ENCODE measurements at places on chromosomes 16 and 17.

DNA sequence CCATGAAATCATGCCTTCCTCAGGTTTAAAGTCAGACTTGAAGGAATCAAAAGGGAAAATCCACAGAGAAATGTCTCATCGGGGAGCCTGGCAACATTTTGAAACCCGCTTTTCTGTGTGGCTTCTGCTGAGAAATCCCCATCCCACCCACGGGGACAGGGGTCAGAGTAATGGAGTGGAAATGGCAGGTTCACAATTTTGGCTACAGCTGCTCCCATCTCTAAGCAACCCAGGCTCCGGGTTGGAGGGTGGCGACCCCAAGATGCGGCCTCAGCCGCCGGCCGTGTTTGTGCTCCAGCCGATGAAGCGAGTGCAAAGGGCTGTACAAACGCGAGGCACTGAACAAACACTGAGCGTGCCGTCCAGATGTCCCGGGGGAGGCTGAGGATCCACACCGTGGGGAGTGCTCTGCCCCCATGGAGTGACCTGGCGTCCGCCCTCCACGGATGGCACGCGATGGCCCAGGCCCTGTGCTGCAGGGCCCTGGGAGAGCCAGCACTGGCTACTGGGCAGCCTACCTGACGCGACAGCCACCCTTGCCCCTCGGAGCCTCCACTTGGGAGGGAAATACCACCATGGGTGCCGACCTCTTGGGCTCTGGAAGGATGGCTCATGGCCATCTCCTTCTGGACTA, 22.2 kb downstream of the SLC43A2 start:
- no peak for DNase-seq

GRCh38 chr17:72334205-72334604, 213.4 kb downstream of the SOX9 start:
- no peak for DNase-seq

GRCh38 chr16:16018705-16019104, 69.3 kb downstream of the ABCC1 start:
- DNase-seq: no peak

DNA sequence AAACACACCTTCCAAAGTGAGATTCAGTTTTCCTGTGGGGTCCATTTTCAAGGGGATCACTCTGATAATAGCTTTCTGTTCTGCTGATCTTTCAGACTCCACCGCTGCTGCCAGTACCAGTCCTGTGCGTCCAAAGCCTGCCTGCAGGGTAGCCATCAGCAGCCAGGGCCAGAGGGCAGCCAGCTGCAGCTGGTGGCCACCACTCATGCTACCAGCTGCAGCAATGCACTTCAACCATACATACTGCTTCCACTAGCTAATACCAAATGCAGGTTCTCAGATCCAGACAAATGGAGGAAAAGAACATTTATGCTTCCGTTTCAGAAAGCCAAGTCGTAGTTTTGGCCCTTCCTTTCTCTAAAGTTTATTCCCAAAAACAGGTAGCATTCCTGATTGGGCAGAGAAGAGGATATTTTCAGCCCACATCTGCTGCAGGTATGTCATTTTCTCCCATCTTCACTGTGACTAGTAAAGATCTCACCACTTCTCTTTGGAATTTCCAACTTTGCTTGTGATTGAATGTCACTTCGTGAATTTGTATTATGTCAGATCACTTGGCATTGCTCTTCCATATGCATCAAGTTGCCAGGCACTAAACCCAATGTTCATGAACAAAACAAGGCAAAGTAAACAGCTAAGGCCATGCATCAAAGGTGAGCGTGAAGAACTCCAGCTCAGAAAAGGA, 1.8 kb downstream of the RNF43 start:
- no peak for DNase-seq

GRCh38 chr16:71626858-71627213, 852 bp downstream of the MARVELD3 start:
- DNase-seq: no peak

GRCh38 chr16:68776821-68777485, 39.9 kb downstream of the CDH1 start:
- no peak for DNase-seq

GRCh38 chr16:50940275-50940854, 198.5 kb downstream of the CYLD start:
- DNase-seq: peak; percentile 44

DNA sequence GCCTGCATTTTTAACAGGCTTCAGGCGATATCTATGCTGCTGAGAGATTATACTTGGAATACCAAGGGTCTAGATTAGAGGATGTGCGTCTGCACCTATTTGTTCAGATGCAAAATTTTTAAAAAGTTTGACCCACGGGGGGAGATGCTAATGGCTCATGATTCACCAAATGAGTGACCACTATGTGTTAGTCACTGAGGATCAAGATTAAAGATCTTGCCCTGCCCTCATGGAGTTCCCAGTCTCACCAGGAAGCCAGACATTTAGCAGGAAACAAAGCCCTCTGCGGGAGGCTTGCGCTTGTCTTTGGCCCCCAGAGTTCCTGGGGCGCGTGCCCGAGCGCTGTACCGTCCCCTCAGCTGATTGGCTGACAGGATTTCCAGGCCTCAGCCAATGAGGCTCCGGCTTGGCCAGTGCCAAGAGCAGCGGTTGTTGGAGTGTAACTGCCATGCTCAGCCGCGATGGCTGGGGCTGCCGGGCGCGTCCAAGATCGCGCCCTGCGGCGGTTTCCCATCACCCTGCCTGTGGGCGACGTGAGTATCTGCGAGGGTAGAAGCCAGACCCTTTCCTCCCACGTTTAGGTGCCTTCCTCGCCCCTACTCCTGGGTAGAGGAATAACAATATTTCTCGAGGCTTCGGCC, 4.5 kb upstream of the DDX19B start:
- DNase-seq: no peak

- no peak for DNase-seq
These were observed 45.2 kb downstream of the MARVELD3 start for GRCh38 chr16:71671165-71671564.

GRCh38 chr17:34847938-34848337, 113.3 kb downstream of the CCT6B start:
- DNase-seq: no peak
